ENCODE measurements at places on chromosomes 3 and 15. TPM values are rescaled to one million over a fixed set of nuclear protein-coding genes. Genes with fewer than 3 reads are reported as not detected.
A peak's percentile ranks its signal among the peaks of the same experiment; 100 is the strongest.

- no peak for DNase-seq
Measured at GRCh38 chr3:175311946-175312345, 452.8 kb downstream of the NAALADL2 start.

- peak; percentile 32 for DNase-seq
Measured at GRCh38 chr3:195187609-195188425, 83.1 kb downstream of the XXYLT1 start.

Gene CCDC33
- 2.8 TPM for total RNA-seq

DNA sequence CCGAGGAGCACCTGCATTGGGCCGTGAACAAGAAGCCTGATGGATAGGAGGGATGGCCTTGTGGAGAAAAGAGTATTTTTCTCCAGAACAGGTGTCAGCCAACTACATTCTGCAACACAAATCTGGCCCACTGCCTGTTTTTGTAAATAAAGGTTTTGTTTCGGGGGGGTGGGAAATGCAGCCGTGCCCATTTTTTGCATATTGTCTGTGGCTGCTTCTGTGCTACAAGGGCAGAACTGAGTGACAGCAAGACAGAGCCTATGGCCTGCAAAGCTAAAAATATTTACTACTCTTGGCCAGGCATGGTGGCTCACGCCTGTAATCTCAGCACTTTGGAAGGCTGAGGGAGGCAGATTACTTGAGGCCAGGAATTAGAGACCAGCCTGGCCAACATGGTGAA, 95.9 kb upstream of the AKAP13 start:
- DNase-seq = no peak

DNA sequence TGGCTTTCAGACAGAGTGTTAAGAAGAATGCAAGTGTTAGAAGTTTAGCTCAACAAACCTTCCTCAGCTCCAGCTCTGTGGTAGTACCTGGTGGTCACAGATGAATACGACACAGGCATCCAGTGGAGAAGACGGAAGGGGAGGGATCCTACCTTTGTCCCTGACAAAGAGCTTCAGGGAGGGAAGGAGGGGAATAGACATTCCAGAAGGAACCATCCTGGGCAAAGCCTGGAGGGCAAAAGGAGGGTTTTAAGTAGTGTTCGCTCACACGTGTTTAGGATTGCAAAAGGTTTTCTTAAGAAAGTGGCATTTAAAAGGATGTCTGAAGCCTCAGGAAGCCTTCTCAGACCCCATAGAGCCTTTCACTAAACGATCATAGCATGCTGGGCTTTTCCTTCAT, 2.8 kb downstream of the CHCHD4 start:
- peak; percentile 64 for DNase-seq

GRCh38 chr15:88664151-88664778, 25.4 kb downstream of the ISG20 start:
- no peak for DNase-seq

GRCh38 chr15:60901647-60902046, 327.5 kb downstream of the RORA start:
- no peak for DNase-seq

DNA sequence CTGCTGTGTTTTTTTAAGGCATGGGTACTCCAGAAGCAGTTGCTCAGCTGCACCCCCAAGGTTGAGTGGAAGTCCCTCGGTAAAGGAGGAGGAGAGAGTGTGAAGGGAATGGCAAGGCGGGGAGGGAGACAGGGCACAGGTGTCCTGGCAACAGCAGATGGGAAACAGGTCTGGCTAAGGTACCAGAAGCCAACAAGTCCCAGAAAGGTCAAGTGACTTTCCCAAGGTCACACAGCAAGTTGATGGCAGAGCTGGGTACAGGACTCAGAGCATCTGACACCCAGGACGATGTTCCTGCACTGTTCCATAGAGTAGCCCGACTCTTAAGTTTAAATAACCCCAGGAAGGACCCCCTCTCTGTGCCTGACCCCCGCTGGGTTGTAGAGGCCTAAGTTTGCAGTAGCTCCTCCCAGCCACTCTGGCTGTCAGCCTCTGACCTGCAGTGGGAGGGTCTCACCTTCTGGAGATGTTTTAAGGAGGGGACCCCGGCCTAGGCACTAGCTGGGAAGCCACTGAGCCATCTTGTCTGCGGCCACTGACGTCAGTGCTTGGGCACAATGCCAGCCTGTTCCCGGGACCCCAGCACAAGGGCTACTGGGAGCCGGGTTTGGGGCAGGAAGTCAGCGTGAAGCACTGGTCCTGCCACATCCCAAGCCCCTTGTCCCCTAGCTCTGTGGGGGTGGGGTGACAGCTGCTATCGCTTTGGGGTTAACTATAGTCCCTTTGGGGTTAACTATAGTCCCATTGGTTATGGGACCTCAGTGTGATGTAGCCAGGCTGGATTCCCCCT, 10.5 kb downstream of the CSK start:
- no peak for DNase-seq

GRCh38 chr15:98039596-98039995, 79.1 kb downstream of the ARRDC4 start:
- DNase-seq = no peak

DNA sequence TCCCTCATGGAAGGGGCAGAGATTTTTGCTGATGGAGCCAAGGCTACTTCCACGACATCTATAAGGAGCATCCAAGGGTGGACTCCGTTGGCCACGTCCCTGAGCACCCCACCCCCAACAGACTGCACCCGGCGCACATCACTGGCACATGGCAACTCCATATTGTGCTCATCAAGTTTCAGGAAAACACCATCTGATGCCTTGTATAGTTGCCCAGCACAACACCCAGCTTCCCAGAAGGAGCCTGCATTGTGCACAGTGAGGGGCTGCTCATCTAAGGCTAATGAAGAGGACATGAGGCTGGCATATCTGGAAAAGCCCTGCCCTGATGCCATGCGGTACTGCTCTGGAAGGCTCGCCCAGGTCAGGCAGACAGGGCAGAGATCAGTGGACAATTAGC, 15.0 kb upstream of the CACNA2D2 start:
- no peak for DNase-seq

DNA sequence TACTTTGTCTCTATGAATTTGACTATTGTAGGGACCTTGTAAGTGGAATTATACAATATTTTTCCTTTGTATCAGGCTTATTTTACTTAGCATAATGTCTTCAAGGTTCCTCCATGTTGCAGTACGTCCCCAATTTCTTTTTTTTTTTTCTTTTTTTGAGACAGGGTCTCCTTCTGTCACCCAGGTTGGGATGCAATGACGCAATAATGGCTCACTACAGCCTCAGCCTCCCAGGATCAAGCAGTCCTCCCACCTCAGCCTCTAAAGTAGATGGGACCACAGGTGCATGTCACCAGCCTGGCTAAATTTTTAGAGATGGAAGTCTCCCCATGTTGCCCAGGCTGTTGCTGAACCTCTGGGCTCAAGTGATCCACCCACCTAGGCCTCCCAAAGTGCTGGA, 40.5 kb upstream of the RPS17 start:
- DNase-seq = no peak

DNA sequence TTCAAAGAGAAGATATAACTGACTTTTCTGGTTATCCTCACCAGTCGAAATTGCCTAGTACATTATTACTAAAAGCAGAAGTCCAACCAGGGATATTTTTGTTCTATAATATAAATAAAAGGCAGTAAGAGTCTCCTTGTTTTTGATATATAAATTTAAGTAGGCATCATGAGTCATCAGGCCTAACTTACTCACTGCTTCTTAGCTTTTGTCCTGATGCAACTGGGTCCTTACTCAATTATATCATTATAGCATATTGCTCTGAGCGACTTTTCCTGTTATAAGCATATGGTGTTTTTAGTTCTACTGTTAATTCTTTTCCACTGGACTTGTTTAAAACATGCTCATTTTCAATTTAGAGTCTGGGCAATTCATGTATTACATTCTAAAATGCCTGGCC, 910.1 kb downstream of the MCTP2 start:
- no peak for DNase-seq

GRCh38 chr3:189121092-189121491, 50.7 kb upstream of the TPRG1 start:
- DNase-seq = no peak

DNA sequence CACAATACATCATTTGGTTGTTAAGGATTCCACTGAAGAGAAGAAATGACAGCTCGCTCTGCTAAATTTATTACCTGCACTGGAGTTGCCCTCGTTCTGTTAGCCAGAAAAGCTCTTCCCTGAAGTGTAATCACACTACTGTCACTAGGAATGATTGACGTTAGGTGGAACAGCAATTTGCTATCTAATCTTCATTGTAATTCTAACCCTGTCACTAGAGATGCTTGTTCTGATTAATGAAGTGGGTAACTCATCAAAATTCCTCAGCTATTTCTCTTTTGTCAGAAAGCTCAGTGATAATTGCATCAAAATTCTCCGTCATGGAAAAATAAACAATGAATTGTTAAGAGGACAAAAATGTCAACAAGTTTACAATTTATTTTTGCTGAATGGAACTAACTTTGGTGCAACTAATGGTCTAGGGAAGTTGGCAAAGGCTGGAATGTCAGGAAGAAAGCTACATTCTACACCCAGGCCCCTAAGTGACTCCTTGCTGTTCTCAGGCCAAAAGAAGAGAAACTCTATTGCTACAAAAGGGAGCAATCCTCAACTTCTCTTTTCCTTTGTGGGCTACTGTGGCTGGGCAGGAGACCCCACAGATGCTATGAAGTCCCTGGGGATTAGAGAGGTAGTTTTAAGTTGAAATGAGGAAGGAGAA, 34.1 kb downstream of the CCDC191 start:
- DNase-seq = no peak

DNA sequence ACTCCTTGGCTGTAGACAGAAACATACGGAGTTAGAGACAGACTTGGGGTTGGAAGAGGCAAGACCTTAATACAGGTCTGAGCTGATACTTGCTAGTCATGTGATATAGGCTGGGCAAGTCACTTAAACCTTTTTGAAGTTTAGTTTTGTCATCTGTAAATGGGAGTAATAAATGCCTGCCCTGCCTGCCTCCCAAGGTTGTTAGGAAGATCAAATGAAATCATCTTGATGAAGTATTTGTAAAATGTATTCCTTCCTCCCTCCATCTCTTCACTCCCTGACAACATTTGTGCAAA, 2.9 kb downstream of the PXK start:
- no peak for DNase-seq

DNA sequence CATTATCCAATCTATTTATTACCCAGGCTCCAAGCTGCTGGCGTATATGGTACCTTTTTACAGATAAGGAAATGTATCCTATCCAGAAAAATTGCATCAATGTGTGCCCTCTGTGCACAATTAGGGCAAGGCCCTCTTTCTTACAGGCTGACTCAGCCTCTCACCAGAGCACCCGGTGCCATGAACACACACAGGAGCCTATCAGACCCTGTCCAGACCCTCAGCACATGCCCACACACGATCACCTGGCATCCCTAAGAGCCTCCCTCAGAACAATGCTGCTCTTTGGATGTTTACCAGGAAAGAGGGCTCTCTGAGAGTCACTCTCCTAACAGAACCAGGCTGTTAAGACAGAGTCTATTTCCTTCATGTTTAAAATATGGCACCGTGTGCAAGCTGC, 460.0 kb upstream of the TBL1XR1 start:
- DNase-seq = no peak

DNA sequence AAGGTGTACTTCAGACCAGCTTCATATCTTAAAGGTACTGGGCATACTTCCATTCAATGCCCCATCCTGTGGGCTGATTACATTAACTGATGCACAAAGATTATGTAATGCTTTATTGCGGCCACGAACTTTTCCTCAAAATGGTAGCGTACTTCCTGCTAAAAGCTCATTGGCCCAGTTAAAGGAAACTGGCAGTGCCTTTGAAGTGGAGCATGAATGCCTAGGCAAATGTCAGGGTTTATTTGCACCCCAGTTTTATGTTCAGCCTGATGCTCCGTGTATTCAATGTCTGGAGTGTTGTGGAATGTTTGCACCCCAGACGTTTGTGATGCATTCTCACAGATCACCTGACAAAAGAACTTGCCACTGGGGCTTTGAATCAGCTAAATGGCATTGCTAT, 3.4 kb downstream of the SKIL start:
- no peak for DNase-seq

Gene GABRA5
- 5.7 TPM for total RNA-seq

DNA sequence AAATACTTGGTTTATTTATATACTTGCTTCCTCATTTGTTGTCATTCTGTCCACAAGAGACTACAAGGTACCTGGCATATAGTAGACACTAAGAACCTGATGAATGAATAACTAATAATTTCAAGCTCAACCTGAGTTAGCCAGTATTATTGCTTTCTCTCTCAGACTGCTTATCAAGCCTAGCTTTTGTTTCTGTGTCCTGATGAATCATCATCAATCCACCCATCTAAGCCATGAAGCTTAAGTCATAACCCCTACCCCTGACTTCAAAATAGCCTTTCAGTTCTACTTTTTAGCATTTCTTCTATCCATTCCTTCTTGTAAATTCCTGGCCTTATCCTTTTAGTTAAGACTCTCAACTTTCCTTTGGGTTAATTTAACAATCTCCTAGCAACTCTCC, 420.8 kb downstream of the EPHA6 start:
- DNase-seq = no peak

Gene MASP1
- total RNA-seq = 0.09 TPM

Gene ILDR1
- total RNA-seq = 3.6 TPM

DNA sequence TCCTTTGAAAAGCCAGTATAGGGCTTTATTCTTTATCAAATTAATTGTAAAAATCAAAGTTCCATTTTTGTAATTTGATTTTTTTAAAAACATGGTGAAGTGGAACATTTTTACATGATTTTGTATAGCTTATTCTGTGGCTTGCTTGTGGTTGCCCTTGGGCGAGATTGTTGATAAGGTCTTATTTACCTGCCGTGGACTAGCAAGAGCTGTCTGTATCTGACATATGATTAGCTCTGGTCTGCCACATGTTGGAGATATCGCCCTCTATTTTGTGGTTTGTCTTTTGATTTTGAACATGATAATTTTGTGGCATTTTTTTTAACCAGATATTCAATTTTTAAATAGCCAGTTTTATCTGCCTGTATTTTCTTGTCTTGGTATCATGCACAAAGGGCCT, 844 bp downstream of the PRR23E start:
- DNase-seq = no peak

DNA sequence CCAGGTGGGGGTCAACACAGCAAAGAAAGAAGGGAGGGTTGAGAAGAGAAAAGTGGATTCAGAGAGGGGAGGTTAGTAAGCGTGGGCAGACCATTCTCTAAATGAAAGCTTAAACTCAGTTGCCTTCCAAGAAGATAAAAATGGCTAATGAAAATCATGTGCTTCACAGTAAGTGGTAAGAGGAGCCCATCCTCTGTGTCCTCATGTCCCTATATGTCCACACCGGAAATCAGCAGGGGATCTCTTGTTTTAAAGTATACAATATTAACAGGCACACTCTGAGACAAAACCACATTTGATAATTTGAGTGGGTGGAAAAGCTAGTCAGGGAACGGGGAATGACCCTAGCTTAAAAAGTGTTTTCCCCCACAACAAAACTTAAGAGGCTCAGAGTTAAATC, 4.4 kb upstream of the FOXP1 start:
- no peak for DNase-seq

- DNase-seq = no peak
Measured at GRCh38 chr15:61500951-61501620, 272.0 kb upstream of the RORA start.

Gene CLSTN2
- total RNA-seq = 0.38 TPM

DNA sequence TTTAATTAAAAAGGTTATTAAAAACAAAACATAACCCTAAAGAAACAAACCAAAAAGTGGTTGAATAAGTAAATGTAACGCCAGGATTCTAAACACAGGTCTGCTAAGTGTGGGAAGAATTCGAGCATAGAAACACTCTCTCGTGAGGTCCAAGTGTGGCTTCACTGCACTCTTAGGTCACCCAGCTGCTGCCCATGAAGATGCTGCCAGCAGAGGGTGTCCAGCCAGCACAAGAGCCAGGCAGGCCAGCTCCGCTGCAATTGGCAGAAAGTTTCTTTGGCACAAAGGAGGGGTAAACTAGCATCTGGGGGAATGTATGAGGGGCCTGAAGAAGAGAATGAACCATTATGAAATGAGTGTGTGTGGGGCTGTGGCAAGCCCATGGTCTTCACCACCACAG, 215.7 kb upstream of the FEZF2 start:
- DNase-seq = no peak

Gene DTX3L
- 6.6 TPM for total RNA-seq
